ENCODE measurements at places on chromosomes 13 and 19.

DNA sequence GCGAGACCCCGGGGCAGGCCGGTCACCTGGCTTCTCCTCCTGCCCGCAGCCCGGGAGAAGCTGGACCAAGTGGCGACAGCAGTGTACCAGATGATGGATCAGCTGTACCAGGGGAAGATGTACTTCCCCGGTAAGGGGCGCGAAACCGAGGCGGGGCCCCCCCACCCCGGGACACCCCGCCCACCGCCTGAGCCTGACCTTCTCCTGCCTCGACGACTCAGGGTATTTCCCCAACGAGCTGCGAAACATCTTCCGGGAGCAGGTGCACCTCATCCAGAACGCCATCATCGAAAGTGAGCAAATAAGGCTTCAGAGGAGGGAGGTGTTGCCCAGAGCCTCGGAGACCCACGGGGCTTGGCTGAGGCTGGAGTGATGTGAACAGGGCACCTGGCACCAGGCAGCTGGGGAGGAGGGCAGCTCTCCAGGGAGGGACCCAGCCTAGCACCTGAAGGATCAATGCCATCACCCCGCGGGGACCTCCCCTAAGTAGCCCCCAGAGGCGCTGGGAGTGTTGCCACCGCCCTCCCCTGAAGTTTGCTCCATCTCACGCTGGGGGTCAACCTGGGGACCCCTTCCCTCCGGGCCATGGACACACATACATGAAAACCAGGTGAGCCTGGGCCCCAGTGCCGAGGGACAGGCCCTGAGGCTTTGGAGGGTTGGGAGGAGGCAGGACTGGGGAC is 629 bp downstream of the IZUMO4 start:
- DNase-seq: peak; percentile 73

DNA sequence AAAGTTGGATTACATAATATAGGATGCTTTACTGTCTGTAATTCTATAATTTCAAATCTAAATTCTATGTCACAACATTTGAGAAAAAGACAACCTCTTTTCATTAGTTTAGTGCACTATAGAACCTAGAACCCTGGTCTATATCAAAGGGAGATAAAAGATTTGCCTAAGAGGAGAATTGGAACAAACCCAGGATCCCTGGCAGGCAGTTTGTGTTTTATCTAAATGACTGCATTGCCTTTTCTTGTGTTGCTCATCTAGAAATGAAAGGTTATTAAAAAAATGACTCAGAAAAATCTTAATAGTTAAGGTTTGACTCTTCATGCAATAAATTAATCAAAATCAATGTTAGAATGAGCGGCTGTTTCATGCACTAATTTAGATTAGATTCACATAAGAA is 96.7 kb downstream of the PCDH9 start:
- no peak for DNase-seq

DNA sequence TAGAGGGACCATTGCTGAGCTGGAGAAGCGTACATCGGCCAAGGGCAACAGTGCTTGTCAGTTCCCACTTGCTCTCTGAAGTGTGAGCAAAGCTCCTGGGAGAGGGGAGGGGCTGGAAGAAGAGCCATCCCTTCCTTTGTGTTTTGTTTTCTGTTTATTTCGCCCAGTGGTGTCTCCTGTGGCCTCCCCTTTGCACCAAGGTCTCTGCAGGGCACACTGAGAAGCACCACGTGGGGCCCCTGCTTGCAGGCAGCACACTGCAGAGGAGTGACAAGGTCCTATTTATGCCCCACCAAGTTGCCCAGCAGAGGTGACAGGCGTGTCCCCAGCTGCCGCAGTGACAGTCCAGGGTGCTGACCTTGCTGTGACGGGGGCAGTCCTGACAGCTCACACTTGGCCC is 24.0 kb downstream of the GRIN2D start:
- DNase-seq: no peak

DNA sequence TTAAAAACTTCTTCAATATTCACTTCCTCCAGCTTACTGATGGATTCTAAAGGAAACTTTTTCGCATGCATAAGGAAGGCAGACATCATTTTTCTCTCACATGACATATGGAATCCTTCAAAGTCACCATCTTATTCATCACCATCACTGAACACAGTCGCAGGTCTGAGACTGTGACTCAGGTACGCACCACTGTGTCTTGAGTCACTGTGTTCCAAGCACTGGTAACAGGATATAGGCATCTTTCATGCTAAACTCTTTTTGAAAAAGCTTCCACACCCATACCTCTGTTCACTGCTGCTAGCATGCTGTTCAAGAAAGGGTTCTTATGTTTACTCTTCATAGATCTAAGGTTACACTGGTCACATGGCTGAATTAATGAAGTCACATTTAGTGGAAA is 67.0 kb upstream of the SIAH3 start:
- DNase-seq: no peak

DNA sequence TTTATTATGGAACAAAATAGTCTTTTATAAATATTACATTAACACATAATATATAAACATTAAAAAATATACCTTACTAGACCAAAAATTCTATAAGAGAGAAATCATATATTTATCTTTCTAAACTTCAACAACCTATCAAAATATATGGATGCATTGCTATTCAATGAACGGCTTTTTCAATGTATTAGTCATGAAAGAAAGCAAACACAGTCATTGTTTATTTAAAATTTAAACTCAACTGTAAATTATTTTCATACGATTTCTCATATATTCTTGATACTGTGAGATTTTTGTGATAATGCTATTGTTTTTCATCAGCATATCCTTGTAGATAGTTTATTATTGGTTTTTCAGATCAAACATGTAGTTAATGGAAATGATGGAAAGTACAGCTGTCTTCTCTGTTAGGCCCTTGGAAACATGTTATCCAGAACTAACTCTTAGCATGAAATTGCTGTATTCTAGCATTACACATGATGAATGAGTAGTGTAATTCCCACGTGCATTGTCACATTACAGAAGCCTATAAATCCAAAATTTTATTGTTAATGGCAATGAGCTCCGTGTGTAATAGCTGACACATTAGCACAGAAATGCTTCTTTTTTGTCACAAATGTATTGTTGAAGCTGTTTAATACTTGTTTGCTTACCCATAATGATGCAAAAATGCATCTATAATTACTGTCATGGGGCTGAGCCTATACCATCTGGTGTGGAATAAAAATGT is 1639.9 kb downstream of the SLITRK5 start:
- DNase-seq: no peak

- no peak for DNase-seq
Measured at GRCh38 chr13:99294958-99295357, 12.2 kb downstream of the GPR183 start.

DNA sequence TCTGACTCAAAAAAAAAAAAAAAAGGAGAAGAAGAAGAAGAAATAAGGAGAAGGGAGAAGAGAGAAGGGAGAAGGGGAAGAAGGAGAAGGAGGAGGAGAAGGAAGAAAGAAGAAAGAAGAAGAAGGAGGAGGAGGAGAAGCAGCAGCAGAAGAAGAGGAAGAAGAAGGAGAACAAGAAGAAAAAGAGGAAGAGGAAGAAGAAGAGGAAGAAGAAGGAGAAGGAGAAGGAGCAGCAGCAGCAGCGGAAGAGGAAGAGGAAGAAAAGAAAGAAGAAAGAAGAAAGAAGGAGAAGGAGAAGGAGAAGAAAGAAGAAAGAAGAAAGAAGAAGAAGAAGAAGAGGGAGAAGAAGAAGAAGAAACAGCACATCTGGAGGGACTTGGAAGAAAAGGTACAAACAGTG is 4.1 kb upstream of the CNN1 start:
- DNase-seq: no peak

DNA sequence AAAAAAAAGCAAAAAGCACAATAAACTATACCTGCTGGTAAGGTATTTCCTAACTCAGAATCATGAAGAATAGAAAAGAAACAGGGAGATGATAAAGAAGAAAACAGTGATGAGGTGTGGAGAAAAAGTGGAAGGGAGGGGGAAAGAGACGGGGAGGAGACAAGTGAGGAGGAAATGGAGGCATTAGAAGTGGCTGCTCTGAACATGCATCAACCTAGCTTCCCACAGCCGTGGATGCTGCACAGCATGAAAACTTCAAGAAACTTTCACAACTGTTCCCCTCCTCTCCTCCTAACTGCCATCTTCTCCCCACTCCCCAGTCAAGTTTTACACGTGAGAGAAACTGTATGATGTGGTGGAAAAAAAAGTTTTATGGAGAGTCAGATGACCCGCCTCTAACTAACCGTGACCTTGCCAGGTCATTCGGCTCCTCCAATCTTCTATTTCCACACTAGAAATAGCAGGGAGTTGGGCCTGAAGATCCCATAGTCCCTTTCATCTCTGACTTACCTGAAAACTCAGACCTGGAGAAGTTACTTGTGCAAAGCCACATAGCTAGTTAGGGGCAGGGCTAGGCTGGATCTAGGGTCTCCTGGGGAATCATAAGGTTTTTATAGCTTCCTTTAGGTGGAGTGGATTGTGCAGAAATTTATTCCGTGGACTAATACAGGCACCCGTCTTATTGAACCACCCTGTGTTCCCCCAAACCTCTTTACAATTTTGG is 461.9 kb downstream of the KLF5 start:
- no peak for DNase-seq

DNA sequence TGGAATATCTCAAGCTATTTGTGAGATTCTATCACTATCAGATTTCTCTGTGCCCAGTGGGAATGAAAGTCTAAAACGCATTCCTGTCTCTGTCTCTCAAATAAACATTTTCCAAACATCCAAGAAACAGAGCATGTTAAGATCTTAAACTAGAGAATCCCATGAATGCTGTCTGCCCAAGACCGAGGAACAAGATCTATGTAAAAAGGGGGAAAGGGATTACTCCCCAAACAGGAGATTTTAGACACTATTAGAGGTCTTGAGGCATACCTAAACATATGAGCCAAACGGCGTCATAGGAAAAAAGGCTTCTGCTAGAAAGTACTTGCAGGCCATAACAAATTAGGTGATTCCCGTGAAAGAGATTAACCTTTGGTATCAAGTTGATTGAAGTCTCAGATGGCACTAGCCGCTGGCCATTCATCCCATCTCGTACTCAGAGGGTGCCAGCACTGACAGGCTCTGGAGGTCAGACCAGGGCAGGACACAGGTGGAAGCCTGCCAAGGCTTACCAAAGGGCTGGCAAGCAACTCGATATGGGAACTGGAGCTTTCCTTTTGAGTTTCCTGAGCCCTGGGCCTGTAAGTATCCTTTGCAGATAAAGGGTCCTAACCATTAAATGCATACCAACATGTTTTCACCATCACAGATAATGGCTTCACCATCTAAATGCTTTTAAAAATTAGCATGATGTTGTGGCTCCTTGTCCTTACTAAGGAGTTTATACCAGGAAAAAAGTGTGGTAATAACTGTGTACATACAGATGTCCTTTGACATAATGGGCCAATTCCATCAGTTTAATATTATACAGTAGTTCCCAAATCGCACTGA is 225.2 kb downstream of the FOXO1 start:
- peak; percentile 92 for DNase-seq

- no peak for DNase-seq
Measured at GRCh38 chr13:42333613-42334328, 61.8 kb downstream of the AKAP11 start.

- no peak for DNase-seq
Measured at GRCh38 chr19:45476304-45476703, 8.5 kb downstream of the FOSB start.

GRCh38 chr13:106630162-106630561 is 62.2 kb upstream of the ARGLU1 start:
- no peak for DNase-seq

GRCh38 chr13:60583196-60583888 is 186.3 kb downstream of the TDRD3 start:
- no peak for DNase-seq

- DNase-seq: no peak
Measured at GRCh38 chr19:48670699-48671445, 1.9 kb downstream of the NTN5 start.

DNA sequence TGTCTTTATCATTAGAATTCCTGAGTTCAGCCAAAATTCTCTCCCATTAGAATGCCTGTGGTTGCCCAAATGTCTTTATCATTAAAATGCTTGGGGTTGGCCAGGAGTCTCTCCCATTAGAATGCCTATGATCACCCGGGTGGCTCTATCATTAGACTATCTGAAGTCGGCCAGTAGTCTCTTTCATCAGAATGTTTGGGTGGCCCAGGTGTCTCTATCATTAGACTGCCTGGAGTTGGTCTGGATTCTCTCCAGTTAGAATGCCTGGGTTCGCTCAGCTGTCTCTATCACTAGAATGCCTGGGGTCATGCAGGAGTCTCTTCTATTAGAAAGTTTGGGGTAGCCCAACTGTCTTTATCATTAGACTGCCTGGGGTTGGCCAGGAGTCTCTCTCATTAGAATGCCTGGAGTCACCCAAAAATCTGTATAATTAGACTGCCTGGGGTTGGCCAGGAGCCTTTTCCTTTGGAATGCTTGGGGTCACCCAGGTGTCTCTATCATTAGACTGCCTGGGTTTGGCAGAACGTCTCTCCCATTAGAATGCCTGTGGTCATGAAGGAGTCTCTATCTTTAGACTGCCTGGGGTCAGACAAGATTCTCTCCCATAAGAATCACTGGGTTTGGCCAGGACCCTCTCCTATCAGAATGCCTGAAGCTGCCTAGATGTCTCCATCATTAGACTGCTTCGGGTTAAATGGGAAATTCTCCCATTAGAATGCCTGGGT is 1478.3 kb downstream of the UQCRFS1 start:
- DNase-seq: no peak

DNA sequence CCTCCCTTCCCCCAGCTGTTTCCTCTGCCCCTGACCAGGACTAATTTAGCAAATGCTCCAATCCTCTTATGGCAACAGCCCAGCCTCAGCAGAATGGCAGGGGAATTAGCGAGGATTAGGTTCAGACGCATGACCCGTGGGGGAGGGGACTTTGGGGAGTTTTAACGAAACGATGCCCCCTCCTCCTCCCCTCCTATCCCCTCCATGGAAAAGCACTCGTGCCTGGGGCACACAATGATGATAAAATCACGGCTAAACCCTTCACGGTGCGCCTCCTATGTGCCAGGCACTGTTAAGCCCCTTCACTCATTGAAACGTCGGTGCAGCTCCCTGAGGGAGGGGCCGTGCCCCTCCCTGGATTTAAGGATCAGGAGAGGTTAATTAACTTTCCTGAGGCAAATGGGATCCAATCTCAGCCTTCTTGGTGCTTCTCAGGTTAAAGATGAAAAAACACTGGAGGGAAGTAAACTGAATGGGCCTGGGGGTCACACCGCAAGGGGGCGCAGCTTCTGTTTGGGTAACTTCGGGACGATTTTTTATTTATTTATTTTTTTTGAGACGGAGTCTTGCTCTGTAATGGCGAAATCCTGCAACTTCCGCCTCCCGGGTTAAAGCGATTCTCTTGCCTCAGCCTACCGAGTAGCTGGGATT is 10.1 kb upstream of the TPRX2 start:
- no peak for DNase-seq

GRCh38 chr19:15279326-15279904 is 47.2 kb upstream of the EPHX3 start:
- no peak for DNase-seq

All from right cardiac atrium (tissue), 5 donors.